Activated naive CD4-positive, alpha-beta T cell treated with anti-CD3 and anti-CD28 coated beads for 36 hours (primary cell): ENCODE measurements at places on chromosomes 5 and 9. TPM values are rescaled to one million over a fixed set of nuclear protein-coding genes. Genes with fewer than 3 reads are reported as not detected.

The LIX1 gene
- not detected for total RNA-seq

The NR2F1 gene
- not detected for total RNA-seq

- peak; percentile 55 for DNase-seq
These were observed 77.8 kb downstream of the GCNT4 start for GRCh38 chr5:74974451-74975091.

GRCh38 chr9:110926828-110927487 is 111.3 kb downstream of the LPAR1 start:
- DNase-seq = no peak

- DNase-seq = no peak
These were observed 22.3 kb downstream of the ZBTB34 start for GRCh38 chr9:126882746-126883145.

- DNase-seq = no peak
These were observed 250.2 kb upstream of the DMRT1 start for GRCh38 chr9:591292-591691.

DNA sequence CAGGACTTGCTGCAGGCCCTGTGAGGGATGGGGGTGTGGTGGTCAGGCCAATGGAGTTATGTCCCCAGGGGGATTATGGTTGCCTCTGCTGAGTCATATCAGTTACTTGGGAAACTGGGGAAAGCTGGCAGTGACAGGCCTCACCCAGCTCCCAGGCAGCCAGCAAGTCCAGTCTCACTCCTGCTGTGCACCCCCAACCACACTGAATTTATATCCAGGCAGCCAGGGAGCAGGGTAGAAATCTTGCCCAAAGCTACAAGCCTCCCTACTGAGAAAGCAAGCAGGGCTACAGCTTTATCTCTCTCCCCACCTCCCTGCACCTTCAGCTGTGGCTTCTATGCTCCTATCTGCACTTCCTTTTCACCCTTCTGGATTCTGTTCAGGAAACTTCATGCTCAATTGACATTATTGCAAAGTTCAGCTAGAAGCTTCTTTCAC is 2076.0 kb upstream of the CDH9 start:
- no peak for DNase-seq

GRCh38 chr5:72070529-72070928 is 36.7 kb upstream of the MAP1B start:
- no peak for DNase-seq

DNA sequence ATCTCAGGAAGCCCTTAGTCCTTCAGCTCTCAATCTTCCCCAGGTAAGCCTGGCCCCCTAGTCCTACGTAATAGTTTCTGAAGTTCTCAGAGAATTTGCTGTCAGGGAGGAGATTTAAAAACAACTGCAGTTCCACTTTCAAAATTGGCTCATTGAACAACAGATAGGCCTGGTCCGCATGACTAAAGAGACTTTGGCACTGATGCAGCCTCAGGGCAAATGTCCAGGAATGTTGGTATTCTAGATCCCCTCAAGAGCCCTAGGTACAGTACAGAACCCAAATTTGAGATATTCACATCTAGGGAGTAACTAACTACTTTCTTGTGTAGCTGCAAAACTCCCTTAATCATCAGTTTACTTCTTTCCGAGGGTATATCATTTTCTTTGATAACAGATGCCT is 162.8 kb downstream of the GABRG2 start:
- no peak for DNase-seq
